Kidney (tissue), 22 donors: ENCODE measurements at places on chromosomes 16 and 17. TPM values are rescaled to one million over a fixed set of nuclear protein-coding genes. Genes with fewer than 3 reads are reported as not detected.

Gene CRISPLD2
- total RNA-seq: 108 TPM

Gene FOXN1
- total RNA-seq: not detected

Gene MFSD6L
- total RNA-seq: 3.8 TPM

Gene CCP110
- total RNA-seq: 14.5 TPM

DNA sequence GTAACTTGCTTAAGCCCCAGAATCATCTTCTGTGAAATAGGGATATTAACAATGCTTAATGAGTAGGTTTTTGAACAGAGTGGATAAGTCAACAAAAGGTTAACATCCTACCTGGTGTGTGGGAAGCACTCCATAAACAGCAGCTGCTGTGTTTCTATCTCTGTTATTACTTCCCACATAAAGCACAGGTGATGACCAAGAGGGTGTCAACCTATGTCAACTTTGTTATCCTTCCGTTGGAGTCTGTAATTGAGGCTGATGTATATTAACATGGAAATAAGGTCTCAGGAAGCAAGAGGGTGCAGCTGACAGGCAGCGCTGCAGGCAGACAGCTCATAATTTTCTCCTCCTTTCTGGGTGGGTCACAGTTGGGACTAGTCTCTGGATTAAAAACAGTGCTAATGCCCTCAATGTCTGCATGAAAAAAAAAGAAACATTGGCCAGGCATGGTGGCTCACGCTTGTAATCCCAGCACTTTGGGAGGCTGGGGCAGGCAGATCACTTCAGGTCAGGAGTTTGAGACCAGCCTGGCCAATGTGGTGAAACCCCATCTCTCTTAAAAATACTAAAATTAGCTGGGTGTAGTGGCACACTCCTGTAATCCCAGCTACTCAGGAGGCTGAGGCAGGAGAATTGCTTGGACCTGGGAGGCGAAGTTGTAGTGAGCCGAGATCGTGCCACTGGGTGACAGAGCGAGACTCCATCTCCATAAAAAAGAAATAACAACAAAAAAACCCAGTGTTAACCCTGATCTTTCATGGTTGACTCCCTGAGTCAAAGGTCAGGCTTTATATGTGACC lies 269.6 kb downstream of the SNX29 start:
- no peak for DNase-seq
- H3K27me3 ChIP-seq: no peaks in the 10 kb centered on the region
- H3K36me3 ChIP-seq: no peaks in the 10 kb centered on the region

DNA sequence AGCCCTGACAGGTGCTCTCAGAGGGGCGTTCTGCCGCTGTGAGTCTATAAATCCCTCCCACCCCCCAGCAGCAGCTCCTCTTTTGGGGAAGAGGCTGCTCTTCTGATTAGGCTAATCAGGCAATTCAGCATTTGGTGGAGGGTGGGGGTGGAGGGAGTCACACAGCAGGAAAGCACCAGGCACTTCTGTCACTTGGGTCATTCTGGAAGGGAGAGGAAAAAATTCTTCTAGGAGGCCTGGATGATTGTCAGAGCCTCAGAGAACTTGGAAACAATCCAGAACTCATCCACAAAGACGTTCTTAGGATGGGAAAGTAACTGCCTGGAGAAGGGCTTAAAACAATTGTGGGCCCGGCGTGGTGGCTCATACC lies 7.3 kb upstream of the SSTR2 start:
- H3K27ac ChIP-seq: no peak overlapping the region
- H3K4me3 ChIP-seq: no peak overlapping the region
- H3K4me1 ChIP-seq: no peaks in the 10 kb centered on the region

DNA sequence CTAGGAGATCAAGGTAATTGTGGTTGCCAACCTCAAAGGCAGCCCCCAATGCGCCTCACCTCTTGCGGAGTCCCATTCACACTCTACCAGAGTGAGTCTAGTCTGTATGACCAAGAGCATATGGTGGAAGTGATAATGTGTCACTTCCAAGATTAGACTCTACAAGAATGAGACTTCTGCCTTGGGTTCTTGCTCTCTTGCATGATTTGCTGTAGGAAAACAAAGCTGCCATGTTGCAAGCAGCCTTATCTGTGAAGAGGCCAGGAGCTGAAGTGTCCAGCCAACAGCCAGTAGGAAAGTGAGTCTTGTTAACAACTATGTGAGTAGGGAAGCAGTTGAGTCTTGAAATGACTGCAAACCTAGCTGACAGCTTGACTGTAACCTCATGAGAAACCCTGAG lies 3.4 kb downstream of the TERF2 start:
- peaks cover 3% of the 10 kb centered on the region for H3K4me1 ChIP-seq
- H3K36me3 ChIP-seq: peaks cover 14% of the 10 kb centered on the region
- H3K27ac ChIP-seq: no peak overlapping the region

DNA sequence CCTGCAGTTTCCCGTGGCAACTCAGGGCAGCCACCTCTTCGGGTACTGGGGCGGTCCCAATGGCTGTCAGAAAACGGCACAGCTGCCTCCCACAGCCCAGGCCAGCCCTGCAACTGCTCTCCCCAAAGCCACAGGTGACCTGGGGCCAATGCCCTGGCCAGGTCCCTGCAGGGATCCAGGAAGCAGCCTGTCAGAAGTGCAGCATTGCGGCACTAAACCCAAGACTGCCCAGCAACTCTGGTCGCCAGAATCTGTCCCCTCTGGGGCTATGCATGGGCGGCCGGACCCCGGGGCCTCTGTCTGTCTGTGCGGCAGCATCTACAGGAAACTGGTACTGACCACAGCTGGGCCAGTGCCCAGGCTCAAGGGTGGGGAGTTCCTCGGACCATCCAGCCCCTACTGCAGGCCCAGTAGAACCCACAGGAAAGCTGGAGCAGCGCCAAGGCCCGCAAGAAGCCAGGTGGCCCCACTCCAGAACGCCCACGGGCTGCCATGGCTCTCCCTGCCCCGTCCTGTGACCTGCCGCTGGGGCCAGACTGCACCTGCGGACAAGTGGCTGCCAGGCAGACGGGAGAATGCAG lies 5.5 kb downstream of the CYBC1 start:
- DNase-seq: no peak
- no peaks in the 10 kb centered on the region for H3K27me3 ChIP-seq
- no peak overlapping the region for H3K4me3 ChIP-seq
- peaks cover 4% of the 10 kb centered on the region for H3K36me3 ChIP-seq
- no peaks in the 10 kb centered on the region for H3K4me1 ChIP-seq
- H3K27ac ChIP-seq: no peak overlapping the region

- H3K4me3 ChIP-seq: no peak overlapping the region
- DNase-seq: no peak
Measured at GRCh38 chr17:58329035-58329809, 627 bp upstream of the TSPOAP1 start.

DNA sequence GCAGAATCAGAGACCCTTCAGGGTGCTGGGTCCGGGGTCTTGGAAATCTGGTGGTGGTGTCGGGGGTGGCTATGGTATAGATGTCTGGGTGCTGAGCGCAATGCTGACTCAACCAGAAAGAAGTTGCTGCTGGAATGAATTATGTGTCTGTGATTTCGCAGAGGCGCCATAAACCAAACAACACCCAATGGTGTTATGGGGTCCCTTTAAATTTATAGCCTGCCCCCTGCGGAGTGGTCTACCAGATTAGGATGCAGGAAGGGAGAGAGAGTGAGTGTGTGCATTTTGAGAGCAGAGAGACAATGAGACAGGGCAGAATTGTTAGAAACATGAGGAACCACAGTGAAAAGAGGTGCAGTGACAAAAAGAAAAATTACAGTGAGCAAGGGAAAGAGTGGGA lies 100.7 kb upstream of the CDH11 start:
- no peak overlapping the region for H3K27ac ChIP-seq
- H3K4me1 ChIP-seq: no peaks in the 10 kb centered on the region
- H3K27me3 ChIP-seq: no peaks in the 10 kb centered on the region

DNA sequence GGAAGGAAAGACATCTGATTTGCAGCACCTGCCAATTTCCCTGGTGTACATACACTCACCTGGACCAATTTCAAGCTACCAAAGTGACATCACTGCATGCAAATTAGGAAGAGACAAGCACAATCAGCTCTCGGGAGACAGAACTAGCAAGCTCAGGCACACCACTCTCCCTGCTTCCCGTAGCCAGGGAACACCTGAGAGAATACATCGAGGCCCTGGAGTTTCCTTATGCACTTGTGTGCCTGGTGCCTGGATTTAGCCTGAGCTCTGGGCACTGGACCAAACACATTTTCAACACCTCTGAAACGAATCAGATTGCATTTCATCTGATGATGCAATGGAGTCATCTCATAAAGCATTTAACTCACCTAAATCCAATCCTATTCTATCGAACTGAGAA lies 110.5 kb downstream of the HS3ST2 start:
- no peaks in the 10 kb centered on the region for H3K27me3 ChIP-seq
- no peak overlapping the region for H3K4me3 ChIP-seq

DNA sequence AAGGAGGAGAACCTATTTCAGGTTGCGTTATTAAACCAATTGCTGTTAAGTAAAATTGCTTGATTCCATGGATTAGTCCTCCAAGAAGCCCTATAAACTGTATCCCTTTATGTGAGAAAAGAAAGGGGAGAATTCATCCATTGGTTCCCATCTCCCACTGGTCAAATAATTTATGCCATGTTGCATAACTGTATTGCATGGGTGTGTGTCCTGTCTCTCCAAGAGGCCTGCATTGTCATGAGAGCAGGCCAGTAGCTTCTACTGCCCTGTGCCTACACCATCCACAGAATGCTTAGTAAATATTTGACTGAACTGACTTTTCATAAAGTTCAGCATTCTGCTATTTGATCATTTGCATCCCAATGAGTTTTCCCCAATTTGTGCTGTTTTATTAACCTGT lies 11.7 kb upstream of the TOB1 start:
- no peak overlapping the region for H3K4me3 ChIP-seq
- no peaks in the 10 kb centered on the region for H3K27me3 ChIP-seq
- no peaks in the 10 kb centered on the region for H3K36me3 ChIP-seq
- no peak for DNase-seq
- H3K4me1 ChIP-seq: no peaks in the 10 kb centered on the region
